ENCODE measurements at places on chromosomes 1 and 21.

DNA sequence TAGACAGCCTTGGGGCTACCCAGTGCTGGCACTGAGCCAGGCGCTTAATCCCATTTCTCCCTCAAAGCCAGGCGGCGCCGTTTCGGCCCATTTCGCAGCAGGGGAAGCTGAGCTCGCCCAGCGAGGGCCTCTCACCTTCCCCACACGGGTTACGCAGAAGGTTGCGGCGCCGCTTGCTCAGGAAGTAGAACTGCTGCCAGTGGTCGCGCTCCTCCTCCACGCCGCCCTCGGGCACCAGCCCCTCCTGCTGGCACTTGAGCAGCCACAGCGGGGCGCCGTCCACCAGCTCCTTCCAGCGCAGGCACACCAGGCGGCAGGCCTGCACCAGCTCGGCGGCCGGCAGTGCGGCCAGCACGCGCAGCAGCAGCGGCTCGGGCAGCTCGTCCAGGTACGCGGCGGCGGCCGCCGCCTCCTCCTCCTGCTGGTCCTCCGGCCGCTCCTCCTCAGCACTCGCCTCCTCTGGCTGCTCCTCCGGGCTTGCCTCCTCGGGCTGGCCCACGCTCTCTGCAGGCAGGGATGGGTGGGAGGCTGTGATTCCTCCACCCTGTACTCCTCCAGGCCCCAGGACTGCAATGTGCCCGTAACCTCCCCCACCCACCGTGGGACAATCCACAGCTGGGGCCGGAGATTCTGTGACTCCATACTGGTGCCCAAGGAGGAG, 3.8 kb downstream of the FBXO2 start:
- peak; percentile 60 for DNase-seq

- DNase-seq, result peak; percentile 47
These were observed 262.9 kb upstream of the SNX7 start for GRCh38 chr1:98398649-98399048.

- DNase-seq, result peak; percentile 78
These were observed 209.7 kb downstream of the PATJ start for GRCh38 chr1:61951731-61952580.

DNA sequence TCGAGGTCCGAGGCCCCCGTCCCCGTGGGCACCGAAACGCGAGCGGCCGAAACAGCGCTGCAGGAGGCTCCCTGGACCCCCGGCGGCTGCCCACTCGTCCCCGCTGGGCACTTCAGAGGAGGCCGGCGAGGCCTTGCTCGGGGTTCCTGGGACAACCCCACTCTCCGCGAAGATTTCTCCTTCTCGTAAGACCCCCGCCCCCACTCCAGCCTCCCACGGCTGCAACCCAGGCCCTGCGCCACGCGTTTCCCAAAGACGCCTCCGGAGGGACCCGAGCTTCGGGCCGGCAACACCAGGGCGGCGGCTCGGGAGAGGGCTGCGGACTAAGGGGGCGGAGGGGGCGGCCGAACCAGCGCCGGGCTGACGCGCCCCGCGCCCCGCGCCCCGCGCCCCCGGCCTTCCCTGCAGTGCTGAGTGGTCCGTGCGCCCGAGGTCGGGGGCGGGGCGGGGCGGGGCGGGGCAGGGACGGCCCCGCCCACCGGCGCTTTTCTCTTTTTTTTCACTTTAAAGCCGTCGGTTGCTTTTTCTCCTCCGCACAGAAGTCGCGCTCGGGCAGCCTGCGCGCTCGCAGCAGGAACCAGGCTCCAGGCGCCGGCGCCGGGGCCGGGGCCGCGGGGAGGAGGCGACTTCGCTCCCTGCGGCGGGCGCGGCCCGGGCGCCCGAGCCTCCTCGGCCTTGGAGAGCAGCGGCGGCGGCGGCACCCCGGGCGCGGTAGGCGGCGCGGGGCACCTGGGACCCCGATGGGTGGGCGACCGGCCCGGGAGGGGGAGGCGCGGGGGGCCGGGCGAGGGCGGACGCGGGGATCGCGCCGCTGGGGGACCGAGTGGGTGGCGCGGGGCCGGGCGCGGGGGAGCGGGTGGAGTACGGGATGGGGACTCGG, at the start of gene SPSB1:
TSS of gene SPSB1 (plus strand) at position 534 of the 880 bp plus-strand sequence. CDS start 62,998 bp downstream, outside the sequence.
- peak; percentile 84 for DNase-seq

DNA sequence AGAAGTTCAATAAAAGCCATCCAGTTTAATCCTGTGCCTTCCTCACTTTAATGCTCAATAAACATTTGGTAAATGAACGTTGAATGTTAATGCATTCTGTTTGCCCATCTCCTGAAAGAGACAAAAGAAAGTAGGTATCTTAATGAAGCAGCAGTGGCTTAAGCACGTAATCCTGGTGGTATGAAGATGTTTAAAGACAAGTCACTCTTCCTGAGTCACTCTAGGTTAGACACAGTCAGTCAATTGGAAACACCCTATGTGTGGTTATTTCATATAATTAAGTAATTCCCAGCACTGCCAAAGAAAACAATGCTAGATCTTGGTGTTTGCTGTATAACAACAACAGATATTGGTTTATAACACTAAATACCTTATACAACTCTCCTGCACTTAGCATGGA, 334.0 kb upstream of the FMN2 start:
- DNase-seq, result no peak

- DNase-seq, result no peak
These were observed 63.2 kb downstream of the ST6GALNAC3 start for GRCh38 chr1:76137746-76138145.

GRCh38 chr1:25641931-25642573, 25.5 kb downstream of the MAN1C1 start:
- peak; percentile 10 for DNase-seq

- peak; percentile 88 for DNase-seq
These were observed 7.3 kb downstream of the KIAA2013 start for GRCh38 chr1:11918799-11919519.

GRCh38 chr21:39313042-39313570, 326 bp downstream of the BRWD1 start:
- DNase-seq, result no peak

DNA sequence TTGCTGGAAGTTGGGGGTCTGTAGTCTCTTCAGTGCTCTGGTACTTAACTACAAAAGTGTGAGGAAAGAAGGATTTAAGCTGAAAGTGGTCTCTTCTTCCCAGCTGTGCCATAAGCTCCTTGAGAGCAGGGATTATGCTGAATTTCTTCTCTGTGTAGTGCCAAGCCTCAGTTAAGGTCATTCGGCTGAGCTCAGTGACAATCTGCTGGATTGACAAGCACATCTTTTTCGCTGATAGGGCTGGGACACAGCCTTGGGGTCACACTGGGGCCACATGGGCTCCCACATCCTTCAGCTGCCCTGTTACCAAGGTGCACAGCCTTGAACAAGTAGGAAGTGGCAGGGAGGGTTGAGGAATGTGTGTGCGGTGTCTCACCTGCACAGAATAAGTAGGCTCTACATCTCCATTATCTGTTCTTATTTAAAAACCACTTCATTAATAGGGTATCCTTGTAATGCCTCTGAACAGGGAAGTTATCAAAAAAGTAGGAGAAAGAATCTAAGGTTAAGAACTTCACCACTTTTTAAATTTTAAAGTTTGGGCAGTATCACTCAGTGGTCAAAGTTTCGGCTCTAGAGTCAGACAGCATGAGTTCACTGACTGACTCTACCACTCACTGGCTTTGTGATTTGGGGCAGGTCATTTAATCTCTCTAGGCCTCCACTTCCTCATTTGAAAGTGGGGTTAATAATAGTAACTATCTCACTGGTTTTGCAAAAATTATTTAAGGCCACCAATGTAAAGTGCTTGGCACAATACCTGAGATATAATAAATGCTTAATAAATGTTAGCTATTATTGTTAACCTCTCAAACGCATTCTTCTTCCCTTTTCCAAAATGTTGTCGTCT, 10.3 kb downstream of the ZBTB40 start:
- DNase-seq, result no peak

- no peak for DNase-seq
These were observed 30.3 kb downstream of the NHLH2 start for GRCh38 chr1:115810609-115811008.

- DNase-seq, result no peak
These were observed 75.7 kb downstream of the ARHGEF10L start for GRCh38 chr1:17615157-17615556.

- no peak for DNase-seq
These were observed at the start of gene AJAP1 for GRCh38 chr1:4653796-4654725. AJAP1 (plus strand) TSS chr1:4654609; CDS start chr1:4655426, 817 bp downstream.

GRCh38 chr1:116415699-116416533, 42.9 kb downstream of the ATP1A1 start:
- no peak for DNase-seq

DNA sequence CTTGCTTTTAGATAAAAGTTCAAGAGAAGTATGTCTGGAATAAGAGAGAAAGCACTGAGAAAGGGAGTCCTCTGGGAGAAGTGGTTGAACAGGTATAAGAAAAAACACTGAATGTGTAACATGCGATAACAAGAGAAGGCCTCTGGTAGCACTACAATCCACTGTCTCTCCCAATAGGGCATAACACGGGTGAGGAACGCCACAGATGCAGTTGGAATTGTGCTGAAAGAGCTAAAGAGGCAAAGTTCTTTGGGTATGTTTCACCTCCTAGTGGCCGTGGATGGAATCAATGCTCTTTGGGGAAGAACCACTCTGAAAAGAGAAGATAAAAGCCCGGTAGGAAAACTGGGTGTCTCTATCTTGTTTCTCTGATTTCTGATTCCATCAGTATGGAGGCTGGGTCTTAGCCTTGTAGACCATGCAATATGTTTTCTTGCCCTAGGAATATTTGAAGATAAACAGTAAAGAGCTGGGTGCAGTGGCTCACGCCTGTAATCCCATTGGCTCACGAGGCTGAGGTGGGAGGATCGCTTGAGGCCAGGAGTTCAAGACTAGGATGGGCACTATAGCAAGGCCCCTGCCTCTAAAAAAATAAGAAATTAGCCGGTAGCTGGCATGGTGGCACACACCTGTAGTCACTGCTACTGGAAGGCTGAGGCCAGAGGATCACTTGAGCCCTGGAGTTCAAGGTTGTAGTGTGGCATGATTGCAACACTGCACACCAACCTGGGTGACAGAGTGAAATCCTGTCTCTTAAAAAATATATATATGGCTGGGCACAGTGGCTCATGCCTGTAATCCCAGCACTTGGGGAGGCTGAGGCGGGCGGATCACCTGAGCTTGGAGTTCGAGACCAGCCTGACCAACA, 40.4 kb downstream of the DAP3 start:
- DNase-seq, result peak; percentile 64

GRCh38 chr1:244556263-244556662, 95.2 kb downstream of the CATSPERE start:
- DNase-seq, result no peak

DNA sequence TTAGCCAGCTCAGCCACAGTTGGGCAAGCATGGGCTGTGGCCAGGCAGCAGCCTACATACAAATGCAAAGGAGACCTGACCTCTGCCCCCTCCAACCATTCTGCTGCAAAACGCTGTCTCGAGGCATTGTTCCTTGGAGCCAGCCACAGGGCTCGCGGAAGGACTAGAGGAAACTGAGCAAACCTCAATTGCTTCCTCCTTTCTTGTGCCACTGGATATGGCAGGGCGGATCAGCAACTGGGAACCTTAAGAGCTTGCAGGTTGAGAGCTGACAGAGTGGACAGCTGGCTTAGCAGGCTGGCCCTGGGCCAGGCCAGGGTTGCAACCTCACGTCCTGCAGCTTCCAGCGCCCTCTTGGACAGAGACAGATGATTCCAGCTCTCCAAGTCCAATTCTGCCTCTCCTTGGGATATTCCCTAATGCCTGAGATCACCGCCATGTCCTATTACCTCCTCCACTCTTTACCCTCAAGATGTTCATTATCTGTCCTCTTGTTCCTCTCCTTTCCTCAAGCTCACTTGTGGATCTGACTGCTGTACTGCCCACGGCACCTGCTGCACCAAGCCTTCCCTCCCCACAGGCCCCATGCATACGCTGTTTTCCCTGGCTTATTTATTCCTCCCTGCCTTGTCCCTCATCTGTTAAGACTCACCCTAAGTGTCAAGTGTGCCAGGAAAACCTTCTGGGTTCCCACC, 67.5 kb downstream of the SDC3 start:
- DNase-seq, result no peak

DNA sequence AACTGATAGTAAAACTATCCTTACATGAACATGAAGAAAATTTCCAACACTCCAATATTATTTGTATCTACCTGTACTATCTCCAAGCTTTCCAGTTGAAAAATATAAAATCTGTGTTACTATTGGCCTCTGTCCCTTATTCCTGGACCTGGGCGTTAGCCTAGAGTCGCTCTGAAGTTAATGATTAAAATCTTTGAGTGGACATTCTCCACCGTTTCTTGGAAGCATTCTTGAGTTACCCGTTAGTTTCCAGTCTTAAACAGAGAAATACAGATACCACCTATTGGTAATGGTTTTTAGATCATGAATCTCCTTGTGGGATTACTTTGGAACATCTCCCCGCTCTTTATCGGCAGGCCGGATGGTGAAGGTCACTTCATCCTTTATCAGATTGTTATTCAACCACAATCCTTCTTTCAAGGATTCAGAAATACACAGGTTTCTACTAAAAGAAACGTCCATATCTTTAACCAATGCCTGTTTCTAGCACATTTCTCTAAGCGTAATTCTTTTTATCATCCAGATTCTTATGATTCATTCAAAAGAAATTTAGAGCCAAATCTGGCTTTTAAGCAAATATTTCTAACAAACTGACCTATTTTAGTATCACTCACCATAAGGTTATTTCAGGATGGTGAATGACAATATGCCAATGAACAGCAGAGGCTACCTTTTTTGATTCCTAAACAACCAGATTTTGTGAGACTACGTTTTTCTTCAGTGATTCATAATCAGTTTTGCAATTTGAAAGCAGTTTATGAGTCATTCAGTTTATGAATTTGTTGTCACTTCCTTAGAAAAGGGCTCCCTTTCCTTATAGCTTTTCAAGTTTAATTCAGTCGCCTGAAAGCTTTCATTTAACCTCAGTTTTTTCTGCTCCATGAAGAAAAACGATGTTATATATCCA, 70.2 kb upstream of the ERRFI1 start:
- peak; percentile 86 for DNase-seq

GRCh38 chr1:157955221-157955620, 38.2 kb upstream of the KIRREL1 start:
- DNase-seq, result no peak

DNA sequence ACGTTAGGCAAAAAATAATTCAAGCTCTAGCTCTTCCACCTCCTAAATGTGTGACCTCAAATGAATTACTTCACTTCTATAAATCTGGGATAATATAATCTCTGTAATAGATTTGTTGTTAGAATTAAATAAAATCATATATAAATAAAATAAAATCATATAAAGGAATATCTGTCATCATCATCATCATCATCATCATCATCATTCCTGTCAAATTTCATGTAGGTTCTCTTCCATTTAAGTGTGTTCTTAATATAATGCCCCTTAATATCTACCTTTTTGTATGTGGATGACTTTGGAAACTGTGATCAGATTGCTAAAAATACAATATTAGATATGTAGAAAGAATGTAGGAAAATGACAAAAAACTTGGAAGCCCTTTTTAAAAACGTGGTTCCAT, 621.0 kb downstream of the ADGRL2 start:
- DNase-seq, result no peak

DNA sequence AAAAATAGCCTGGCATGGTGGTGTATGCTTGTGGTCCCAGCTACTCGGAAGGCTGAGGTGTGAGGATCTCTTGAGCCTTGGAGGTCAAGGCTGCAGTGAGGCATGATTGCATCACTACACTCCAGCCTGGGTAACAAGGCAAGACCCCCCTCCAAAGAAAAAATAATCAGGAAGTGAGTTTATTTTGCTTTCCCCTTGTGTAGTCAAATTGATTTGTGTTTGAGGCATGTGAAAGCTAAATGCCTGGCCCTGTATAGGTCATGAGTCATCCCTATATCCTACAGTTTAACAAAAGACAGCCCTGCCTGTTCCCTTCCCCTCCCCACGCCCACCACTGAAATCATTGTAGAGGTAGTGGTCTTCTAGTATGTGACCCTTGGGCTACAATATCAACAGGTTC, 241.4 kb upstream of the JUN start:
- peak; percentile 76 for DNase-seq

Measured in astrocyte of the spinal cord (primary cell).